ENCODE measurements at places on chromosomes 6 and 20.
A peak's percentile ranks its signal among the peaks of the same experiment; 100 is the strongest.

DNA sequence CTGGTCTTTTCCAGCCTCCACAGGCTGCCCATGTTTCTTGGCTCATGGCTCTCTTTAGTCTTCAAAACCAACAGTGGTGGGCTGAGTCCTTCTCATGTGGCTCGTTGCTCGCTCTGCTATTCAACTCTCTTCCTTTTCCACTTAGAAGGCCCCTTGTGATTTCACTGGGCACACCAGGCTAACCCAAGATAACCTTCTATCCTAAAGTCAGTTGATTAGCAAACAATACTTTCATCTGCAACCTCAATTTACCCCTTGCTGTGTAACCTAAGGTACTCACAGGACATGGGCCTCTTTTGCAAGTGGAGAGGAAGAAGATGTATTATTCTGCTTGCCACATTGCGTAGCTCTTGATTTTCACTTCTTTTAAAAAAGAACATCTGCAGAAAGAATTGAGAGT lies 79.6 kb downstream of the UTRN start:
- no peak for DNase-seq

GRCh38 chr6:43097098-43097489 lies 21.0 kb downstream of the PTK7 start:
- no peak for DNase-seq

GRCh38 chr20:13883425-13883824 lies 98.6 kb downstream of the NDUFAF5 start:
- no peak for DNase-seq

DNA sequence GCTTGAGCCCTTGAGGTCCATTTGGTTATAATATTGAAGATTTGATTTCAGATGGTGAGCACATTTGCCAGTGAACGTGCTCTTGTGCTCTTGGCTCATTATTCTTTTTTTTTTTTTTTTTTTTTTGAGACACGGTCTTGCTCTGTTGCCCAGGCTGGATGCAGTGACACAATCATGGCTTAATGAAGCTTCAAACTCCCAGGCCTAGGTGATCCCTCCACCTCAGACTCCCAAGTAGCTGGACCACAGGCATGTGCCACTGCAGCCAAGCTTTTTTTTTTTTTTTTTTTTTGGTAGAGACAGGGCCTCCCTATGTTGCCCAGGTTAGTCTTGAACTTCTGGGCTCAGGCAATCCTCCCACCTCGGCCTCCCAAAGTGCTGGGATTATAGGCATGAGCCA lies 176.2 kb downstream of the KLHL32 start:
- DNase-seq: no peak

- DNase-seq: peak; percentile 20
These were observed 23.1 kb upstream of the MROH8 start for GRCh38 chr20:37202267-37202943.

DNA sequence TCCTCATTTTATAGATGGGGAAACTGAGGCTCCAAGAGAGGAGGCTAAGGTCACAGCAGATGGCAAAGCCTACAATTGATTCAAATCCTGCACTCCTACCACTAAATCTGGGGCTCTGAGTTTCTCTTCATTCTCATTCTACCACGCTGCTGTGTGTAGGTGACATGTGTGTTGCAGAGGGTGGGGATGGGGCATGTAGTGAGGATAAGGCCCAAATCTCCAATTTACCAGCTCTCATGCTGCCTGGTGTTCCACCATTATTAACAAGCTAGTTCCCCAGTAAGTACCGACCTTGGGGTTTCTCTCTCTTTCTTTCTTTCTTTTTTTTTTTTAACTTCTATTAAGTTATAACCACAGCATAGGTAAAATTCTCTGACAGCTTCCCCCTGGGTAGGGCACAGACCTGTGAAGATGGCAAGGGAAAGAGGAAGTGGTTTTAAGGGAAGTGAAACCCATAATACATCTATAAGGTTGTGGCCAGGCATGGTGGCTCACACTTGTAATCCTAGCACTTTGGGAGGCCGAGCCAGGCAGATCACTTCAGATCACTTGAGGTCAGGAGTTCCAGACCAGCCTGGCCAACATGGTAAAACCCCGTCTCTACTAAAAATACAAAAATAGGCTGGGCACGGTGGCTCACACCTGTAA lies 13.0 kb upstream of the MATN4 start:
- DNase-seq: no peak

- DNase-seq: peak; percentile 57
These were observed 2.3 kb downstream of the ARID1B start for GRCh38 chr6:156779206-156780094.

- no peak for DNase-seq
These were observed 100.5 kb upstream of the HMGCLL1 start for GRCh38 chr6:55679503-55679902.

DNA sequence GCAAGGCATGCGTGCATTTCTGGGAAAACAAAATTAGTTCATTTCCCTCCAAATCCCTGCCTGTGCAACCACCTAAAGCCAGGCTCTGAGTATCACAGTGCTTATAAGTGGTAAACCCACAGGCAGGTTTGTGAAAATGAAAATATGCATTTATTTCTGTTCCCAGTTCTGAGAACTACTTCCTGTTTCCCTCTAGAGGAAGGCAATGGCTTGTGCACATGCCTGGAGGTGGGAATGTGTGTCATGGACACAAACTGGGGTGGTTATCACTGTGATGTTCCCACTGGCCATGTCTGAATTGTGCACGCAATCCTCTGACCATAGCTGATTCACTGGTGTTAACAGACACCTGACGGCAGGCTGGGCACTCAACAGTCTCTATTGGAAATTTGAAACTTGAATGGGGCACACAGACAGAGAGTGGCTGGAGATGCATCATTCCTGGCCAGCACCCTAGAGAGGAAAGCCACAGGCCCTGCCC lies 26.3 kb downstream of the FAM110A start:
- DNase-seq: no peak

- peak; percentile 54 for DNase-seq
These were observed 58.9 kb upstream of the SERINC1 start for GRCh38 chr6:122530440-122531046.

- peak; percentile 67 for DNase-seq
These were observed 343 bp downstream of the SNAP91 start for GRCh38 chr6:83708546-83708969.

DNA sequence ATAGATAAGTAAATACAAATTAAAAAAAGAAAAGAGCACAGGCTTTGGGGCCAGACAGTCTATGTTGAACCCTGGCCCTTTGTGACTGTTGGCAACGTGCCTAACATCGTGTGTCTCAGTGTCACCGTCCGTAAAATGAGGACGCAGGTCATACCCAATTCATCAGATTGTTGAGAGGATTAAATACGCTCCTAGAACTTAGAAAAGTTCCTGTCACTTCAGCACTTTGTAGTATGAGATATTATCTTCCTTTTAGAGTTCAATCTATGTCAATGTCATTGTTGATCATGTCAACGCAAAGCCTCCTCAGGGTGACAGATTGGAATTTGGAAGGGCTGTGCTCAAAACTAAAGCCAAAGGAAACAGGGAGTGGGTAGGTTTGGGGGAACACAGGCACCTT lies 21.7 kb downstream of the SERPINB1 start:
- no peak for DNase-seq

DNA sequence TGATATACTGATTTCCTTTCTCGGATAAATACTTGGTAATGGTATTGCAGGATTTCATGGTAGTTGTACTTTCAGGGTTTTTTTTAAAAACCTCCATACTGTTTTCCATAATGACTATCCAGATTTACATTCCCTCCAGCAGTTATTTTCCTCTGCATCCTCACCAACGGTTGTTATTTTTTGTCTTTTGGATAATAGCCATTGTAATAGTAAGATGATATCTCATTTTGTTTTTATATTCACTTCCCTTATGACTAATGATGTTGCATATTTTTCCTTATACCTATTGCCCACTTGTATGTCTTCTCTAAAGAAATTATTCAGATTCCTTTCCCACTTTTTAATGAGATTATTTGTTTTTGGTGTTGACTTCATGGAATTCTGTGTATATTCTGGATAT lies 231.0 kb downstream of the MEI4 start:
- DNase-seq: no peak

DNA sequence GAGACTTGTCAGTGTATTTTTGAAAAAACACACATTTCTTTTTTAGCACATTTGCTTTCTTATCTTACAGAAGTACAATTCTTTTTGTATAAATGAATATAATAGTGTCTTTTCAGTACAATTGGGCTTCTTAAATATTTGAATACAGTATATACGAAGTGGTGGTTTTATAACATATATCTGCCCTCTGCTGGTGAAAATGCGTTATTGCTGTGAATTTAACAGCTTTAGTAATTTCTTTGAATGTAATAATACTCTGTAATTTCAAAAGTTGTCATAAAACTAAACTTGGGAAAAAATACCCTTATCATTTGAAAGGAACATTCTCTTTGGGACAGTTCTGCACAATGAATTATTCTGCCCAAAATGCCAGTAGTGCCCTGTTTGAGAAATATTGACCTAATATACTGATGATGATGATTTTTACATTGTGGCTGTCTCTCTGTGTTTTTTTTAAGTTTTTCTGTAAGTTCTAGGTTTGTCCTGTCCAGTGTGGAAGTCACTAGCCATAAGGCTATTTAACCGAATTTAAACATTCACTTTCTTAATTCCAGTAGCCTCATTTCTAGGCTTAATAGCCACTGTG lies 19.0 kb downstream of the SMAP1 start:
- DNase-seq: no peak

DNA sequence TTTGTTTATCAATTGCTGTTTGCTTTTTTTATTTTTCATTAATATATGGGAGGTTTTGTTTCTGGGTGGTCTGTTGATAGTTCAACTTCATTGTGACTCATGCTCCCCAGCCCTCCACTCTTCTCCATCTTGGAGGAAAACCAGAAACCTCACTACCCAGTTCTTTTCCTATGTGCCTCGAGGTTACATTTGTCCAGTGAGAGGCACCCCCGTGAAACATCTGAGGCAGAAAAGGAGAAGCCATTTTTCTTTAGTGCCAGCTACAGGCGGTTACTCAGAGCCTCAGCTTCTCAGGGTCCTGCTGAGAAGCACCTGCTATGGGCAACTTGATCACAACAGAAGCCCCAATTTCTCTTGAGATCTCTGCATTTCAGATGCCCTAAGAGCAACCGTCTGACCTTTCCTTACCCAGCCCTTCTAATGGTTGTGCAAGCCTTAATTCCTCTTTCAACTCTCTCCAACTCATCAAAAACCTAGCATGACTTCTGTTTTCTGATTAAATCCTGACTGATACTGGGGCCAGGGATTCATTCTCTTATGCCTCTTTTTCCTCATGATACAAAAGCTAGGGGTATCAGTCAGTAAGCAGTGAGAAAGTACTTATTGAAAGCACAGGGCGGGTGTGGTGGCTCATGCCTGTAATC lies 144.6 kb downstream of the ELOVL4 start:
- DNase-seq: no peak

GRCh38 chr6:150720774-150721233 lies 121.1 kb downstream of the PLEKHG1 start:
- DNase-seq: no peak

- peak; percentile 25 for DNase-seq
These were observed 690 bp downstream of the TULP1 start for GRCh38 chr6:35512006-35512405.

DNA sequence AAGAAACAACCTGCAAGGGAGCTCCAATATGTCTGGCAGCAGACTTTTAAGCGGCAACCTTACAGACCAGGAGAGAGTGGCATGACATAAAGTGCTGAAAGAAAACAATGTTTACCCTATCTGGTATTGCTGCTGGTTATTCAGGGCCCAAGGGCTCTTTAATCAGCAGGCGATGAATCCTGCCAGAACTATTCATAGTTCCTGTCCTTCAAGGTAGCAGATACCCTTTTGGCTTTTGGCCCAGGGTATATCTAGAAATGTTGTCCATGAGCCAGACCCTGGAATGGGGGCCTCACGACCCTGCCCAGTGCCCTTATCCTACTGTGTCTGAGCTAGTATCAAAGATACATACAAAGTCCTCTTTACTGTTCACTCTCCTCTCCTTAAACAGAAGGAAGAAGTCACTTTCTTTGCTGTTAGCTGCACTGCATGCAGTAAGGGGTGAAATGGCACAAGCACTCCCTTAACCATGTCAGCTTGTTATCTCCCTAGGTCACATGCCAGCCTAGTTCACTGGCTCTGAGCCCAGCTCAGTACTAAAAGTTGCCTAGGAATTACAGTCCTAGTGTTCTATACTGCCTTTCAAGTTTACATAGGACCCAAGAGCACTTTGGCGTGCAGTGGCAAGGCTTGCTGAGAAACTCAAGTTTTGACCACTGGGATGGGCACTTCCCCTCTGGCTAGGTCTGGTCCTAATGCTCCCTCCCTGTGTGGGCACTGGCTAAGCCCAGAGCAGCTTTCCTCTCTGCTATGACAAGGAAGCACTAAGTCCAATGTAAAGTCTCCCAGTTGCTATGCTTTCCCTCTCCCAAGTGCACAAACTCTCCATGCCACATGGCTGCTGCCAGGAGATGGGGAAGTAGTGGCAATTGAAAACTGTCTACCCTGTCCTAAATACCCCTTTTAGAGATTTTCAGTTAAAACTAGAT lies 122.0 kb downstream of the HTR1B start:
- DNase-seq: no peak

GRCh38 chr6:57173056-57173885 lies 1.1 kb downstream of the BAG2 start:
- DNase-seq: peak; percentile 16

DNA sequence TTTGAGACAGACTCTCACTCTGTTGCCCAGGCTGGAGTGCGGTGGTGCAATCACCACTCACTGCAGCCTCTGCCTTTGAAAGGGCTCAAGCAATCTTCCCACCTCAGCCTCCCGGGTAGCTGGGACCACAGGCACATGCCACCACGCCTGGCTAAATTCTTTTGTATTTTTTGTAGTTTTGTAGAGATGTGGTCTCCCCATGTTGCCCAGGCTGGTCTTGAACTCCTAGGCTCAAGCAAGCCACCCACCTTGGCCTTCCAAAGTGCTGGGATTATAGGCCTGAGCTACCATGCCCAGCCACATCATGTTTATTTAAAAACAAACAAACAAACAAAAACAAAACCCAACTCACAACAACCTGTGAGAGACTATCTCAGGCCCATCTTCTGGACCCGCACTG lies 29.7 kb upstream of the APCDD1L start:
- no peak for DNase-seq

DNA sequence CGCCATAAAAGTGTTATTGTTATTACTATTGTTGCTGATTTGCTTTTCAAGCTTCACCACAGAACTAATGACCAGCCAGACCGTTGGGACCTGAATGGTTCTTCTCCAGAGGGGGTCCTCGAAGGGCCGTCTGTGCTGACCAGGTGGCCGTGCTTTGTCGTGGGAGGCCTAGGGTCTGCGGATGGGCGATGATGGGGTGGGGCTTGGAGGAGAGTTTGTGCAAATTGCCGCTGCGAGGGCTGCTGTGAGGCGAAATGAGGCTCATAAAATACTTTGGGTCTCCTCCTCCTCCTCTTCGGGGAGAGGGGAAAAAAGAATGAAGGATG lies 6.0 kb upstream of the ZBTB22 start:
- no peak for DNase-seq
